CD8-positive, alpha-beta memory T cell (primary cell): ENCODE measurements at places on chromosomes 1 and 21.
A peak's percentile ranks its signal among the peaks of the same experiment; 100 is the strongest.

- DNase-seq = no peak
Measured at GRCh38 chr1:202858789-202859414, 30.0 kb downstream of the RABIF start.

DNA sequence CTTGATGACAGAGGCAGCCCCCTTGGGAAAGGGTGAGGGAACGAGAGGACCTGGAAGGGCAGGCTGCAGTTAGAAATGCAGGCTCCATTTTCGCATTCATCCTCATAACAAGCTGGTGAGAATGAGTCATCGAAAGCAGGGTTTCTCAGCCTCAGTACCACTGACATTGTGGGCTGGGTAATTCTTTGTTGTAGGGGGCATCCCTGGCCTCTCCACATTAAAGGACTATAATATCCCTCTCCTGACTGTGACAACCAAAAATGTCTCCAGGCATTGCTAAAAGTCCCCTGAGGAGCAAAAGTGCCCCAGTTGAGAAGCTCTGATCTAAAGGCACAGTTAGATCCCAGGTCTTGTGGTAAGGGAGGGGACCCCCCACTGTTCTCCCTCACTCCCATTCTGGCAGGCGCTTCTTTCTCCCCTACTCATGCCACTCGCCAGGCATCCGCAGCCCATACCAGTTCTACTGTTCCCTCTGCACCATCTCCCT lies 20.4 kb downstream of the KCNN3 start:
- no peak for DNase-seq

- DNase-seq = no peak
Measured at GRCh38 chr1:36922593-36923426, 111.5 kb downstream of the GRIK3 start.

DNA sequence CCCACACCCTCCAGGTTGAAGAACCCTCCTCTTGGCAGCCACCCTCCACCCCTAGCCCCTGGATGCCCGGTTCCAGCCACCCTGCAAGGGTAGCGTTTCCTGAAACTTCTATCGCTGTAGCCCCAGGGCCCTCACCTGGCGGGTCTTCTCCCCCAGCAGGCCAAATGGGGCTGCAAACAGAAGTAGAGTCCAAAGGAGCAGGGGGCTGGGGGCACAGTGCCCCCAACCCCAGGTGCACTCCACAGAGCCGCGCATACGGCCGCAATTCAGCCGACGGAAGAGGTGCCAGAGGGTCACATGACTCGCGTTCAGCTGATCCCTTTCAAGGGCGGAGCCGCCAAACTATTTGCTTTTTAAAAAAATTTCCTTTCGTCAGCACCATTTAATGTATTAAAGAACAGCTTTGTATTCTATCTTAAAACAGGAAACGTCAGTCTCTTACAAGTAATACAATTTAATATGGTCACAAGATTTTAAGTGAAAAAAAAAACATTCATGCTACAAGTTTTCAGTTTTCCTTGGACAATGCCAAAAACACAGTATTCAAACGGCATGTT lies at the start of gene GLMP:
Gene GLMP (minus strand): TSS at position 289 of the 557 bp plus-strand sequence. CDS start 34 bp downstream, at position 255.
- peak; percentile 43 for DNase-seq

GRCh38 chr1:163668472-163668871 lies 346.7 kb downstream of the NUF2 start:
- DNase-seq = no peak
